ENCODE measurements at places on chromosomes 2 and 18.

- no peak for DNase-seq
These were observed 1072.0 kb downstream of the CBLN2 start for GRCh38 chr18:71471963-71472725.

DNA sequence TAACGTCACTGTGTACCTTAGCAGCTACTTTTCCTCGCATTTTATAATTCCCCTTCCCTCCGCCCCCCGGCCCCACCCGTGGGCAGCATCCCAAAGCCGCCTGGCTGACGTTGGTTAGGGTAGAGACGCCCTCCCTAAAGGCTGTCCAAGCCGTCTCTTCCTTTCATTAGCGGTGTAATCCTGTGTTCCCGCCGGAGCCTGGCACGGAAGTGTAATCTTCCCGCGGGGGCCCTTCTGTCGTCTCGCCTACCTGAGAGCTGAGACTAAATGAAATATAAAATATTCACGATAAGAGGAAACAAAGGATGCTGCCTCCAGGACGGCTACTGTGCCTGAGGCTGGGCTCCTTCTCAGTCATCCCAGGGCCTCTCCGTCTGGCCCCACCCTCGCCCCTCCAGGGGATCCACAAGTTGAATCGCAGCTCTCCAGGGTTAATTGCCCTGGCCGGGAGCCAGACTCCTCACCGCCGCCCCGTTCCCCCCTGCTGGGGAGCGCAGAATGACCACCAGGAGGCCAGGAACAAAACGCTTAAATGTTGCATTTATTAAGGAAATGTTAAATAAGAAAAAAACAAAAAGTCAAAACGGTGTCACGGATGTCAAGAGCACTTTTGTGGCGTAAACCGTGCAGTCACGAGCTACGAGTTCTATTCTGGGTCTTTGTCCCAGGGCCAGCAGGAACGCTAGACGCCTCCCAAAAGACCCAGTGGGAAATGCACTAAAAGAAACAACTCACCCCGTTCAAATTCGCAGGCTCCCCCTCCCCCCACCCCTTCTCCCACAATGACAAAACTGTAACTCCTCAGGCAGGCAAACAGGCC lies 1.5 kb downstream of the RPRM start:
- DNase-seq, result no peak

- no peak for DNase-seq
These were observed 277.8 kb downstream of the SETBP1 start for GRCh38 chr18:44958455-44958854.

DNA sequence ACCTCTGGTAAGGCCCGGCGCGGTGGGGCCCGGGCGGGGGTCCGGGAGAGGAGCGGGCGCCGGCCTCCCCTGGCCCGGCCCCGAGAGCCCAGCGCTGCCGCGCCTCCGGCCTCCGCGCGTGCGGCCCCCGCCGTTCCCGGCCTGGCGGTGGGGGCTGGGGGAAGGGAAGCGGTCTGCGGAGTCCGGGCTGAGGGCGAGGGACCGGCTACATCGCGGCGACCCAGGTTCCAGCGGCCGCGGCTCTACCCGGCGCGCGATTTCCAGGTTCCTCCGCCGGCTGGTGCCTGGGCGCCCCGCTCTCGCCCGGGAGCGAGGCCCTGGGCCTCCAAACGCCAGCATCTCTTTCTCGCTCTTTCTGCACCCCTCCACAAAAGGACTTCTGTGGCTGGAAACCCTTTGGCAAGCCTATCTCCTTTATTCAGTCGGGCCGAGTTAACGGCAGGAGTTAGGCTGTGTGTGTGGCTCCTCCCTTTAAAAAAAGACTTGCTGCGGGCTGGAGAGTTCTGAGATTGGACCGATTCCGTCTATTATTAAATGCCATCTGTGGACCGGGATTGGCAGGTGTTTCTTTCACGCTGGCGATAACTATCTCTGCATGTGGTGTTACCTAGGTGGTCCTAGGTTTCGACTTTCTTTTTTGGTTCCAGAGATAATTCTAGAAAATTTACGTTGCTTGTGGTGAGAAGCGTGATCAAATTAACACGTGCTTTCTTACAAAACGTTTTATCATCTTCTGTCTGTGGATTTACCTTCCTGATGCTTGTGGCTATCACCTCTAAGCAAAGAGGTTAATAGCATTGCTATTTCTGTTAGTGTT lies 592 bp downstream of the ME2 start:
- DNase-seq, result no peak

- DNase-seq, result no peak
These were observed 63.3 kb downstream of the BOD1L2 start for GRCh38 chr18:57210107-57210715.

DNA sequence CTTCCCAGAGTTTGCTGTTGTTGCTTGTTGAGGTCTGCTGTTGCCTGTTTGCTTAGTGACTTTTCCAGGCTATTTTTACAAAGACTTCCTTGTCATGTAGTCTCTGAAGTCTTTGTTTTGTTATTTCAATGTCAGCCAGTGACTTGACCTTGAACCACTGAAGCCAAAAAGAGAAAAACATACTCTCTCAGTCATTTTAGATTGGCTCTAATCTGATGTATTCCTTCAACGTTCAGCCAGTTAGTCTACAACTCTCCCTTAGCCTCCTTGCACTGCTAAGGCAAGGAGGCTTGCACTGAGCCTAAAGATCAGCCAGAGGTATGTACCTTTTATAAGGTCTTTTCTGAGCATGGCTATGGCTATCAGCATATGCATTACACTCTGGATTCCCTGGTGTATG lies 27.9 kb downstream of the KIAA1328 start:
- no peak for DNase-seq

DNA sequence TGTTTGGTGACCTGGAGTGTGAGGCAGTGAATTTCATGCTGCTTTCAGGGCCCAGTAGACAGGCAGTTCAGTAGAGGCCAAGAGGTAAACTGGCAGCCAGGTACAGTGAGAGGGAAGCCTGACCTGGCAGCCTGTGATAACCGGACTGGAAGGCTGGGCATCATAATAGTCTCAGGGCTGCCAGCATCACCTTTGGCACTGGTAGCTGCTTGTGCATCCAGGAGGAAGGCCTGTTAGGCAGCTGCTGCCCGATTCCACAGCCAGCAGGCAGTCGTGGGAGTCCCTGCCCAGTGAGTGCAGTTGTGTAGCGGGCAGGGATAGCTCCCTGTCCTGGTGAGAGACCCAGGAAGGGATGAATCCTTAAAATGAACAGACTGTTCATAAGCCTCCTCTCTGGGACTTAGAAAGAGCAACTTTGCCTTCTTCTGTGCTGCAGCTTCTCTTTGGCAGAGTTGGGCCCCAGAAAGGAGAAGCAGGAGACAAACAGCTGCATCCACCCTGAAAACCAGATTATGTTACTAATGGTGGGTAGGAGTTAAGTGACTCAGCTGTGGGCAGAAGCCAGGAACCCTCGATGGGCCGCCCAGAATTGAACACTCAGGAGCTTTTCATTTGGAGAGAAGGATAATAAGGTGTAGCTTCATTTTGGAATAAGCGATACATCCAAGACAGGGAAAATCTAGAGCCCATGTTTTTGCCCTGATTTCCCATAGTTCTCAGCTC lies 8.1 kb upstream of the GPBAR1 start:
- no peak for DNase-seq

DNA sequence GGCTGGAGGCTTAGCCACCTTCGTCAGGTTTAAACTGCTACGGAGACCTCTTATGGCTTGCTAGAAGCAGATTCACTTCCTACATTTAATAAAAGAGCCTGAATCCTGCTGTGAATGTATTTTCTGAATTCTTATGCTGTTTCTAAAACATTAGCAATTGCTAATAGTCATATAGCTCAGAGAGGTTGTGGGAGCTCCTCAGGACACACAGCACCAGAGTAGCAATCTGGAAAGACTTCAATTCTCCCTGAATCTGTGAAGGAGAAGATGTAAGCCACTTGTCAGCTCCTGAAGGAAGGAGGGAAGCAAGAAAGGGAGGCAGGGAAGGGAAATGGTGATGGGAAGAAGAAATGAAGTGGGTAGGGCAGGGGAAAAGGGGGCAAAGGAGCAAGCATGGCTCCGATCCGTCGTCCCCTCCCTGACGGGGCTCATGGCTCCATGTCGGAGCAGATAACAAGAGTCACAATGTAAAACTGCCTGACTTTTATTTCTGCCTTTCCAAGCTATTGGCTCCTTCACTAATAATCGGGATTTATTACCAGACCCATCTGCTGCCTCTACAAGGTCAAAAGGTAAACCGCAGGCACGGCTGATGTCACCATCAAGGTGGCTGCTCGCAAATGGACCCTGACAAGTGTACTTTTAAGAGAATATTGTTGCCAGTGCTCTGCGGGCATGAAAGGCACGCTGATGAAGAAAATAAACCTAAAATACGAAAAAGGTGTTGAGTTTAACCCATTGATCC lies 656.0 kb upstream of the SALL3 start:
- DNase-seq, result no peak

DNA sequence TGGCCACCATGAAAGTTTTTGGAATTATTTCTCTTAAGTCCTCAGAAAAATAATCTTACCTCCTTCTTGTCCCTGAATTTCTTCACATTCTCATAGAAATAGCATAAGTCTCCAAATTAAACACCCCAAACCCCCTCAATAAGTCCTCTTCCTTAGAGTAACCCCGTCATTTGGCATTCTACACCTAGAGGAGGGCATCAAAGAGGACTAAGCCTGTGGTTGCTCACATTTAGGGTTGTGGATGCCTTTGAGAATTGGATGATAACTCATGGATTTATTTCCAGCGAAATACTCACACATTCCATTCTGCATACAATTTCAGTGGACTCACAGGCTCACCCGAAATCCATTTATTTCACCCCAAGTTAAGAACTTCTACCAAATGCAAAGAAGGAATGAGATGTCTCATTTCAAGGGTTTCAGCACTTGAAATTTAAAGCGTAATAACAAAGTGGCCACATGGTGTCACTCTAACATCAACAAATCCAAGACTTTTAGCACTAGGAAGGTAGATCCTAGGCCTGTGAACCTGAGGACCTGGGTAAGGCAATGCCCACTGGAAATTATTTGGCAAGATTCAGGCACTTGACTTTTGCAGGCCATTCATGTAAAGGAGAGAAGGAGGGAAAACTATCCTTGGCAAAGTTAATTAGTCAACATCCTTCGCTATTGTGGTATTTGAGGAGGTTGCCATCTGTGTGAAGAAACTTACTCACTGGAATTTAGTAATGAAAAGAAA lies 24.6 kb downstream of the DYTN start:
- no peak for DNase-seq
